ENCODE measurements at places on chromosomes 1 and 21.
A peak's percentile ranks its signal among the peaks of the same experiment; 100 is the strongest.

DNA sequence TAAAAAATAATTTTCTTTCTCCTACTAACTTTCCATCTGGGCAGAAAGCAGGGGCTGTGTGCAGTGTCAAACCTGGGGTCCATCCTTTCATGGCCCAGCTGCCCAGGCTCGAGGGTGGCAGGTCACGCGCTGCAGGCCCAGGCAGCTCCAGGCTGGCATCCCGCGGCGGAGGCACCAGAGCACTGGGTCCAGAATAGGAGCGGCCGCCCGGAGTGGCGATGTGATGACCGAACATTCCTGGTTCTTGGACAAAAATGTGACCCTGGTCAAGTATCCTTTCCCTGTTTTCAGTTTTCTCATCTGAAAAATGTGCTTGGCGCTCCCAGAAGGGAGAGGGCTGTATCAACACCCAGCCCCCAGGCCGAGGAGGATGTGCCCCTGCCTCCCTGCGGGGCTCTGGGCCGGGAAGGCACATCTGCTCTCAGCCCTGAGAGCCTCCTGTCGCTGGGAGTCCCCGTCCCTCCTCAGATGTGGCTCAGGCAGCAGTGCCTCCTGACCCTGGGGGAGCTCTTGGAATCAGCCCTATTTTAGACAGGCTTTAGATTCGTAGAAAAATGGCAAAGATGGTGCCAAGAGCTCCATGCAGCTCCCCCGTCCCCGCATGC lies 29.3 kb downstream of the SLX9 start:
- no peak for DNase-seq

- DNase-seq: no peak
Measured at GRCh38 chr1:11354893-11355553, 82.0 kb downstream of the UBIAD1 start.

DNA sequence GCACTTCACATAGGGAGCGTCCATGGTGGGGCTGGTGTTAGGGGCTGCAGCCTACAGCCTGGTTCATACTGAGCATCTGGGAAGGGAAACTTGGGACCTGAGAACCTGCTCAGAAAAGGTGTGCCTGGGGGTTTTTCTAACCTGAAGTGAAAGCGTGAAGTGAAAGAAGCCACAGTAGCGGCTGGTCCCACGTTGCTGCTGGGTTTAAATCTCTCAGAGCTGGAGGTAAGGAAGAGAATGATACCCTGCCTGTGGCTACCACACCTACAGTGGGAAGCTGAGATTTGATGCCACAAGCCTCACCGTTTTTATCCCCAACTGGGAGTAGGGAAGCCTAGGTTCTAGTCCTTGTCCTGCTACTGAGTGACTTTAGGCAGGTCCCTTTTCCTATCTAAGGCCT lies 21.0 kb upstream of the FUCA1 start:
- DNase-seq: no peak

DNA sequence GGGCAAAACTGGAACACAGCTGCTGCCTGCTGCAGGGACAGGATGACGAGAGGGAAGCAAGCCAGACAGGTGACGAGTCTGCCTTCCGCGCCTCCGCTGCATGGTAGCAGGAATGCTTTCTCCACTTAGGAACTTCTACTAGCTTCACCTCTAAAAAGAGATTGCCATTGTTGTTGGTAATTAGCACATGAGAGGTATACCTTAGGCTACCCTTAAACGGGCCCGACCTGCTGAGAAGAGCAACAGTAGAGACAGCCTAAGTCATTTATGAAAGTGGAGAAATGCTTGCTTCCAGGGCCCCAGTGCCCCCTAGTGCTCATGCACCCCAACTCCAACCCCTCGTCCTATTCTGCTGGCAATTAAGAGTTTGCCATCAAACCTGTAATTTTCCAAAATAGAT lies 96.9 kb upstream of the AKT3 start:
- DNase-seq: peak; percentile 42

DNA sequence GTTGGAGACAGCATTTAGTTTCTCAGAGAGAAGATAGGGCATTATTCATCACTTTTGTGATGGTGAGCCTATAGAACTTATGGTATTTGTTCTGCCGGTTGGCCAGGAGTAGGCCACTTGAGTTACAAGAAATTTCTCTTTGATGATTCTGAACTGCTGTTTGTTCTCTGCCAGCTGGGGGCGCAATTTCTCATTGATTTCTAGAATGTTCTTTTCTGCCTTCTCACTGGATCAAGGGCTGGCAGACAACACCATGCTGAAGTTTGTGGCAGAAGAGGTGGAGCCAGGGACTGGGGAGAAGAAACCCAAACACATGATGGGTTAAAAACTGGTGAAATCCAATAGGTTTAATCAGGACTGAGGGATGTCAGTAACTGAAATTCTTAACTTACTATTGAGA lies 360.6 kb downstream of the FAM72C start:
- no peak for DNase-seq

DNA sequence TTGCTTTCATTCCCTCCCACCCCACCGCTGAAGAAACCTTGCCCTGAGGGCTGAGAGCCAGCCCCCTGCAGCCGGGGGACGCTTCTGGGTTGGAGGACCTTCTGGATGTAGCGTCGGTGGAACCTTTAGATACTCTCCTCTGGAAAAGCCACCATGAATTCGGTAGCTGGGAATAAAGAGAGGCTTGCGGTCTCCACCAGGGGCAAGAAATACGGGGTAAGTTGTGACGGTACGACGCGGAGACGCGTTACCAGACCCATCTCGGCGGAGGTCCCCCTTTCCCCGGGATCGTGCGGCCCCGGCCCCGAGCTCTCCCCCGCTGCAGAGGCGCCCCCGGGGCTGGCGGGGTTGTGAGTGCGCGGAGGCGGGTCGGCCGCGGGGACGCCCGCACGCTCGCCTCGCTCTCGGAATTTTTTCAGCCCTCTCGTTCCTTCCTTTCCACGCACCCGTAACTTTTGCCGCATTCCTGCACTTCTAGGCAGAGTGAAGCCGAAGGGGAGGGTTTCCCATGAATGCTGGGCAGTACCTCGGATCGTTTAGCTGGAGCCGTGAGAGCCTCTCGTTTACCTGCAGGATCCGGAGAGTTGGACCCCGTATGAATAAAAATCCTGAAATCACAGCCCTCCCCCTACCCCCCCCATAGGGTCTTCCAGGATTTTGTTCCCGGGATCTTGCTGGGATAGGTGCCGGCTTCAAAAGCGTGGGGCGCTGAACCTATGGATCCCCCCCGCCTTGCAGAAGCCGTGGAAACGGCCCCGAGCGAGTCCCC lies 671 bp downstream of the KIF26B start:
- no peak for DNase-seq

DNA sequence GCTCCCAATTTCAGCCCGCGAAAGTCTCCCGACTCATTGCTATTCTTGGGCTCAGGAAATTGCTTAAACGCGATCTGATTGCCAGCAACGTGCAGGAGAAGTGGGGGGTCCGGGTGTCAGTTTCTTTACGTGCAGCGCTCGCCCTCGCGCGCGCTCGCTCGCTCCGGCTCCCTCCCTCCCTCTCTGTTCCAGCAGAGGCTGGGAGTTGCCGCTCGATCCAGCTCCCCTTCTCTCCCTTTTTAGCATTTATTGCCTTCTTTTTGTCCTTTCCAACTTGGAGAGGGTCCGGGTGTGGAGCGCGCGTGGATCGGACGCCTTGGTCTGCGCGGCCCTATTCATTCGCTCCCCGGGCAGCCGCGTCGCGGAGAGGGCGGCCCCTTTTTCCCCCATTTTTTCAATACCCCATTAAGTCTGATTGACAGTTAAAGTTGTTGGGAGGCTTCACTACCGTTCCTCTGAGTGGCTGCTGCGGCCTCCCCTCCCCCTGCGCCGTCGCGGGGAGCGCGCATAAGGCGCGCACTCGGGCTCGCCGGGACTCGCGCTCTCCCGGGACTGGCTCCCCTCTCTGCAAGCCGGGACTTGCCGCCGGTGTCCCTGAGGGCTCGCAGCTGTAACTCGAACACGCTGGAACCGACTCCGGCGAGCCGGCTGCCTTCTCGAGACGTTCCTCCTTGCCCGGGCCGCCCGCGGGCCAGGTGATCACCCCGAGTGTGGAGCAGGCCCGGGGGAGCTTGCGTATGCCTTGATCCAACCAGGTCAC lies at the start of gene DHRS3:
Gene DHRS3, minus strand, starts transcription at position 310 of the 760 bp plus-strand sequence. CDS start 862 bp downstream, outside the sequence.
- peak; percentile 79 for DNase-seq

DNA sequence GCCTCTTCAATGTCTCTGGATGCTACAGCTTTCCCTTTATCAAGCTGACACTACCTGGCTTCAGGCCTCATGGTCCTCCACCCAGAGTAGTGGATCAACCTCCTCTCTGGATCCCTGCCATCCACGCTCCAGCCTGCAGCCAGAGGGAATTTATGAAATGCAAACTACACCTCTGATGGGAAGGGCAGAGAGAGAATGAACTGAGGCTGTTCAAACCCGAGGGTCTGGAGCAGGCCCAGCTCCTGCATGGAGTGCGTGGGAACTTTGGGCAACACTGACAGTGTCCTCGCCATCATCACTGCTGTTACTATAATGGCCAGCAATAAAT lies 157.8 kb downstream of the TRABD2B start:
- DNase-seq: no peak

- DNase-seq: no peak
Measured at GRCh38 chr1:239723776-239724367, 337.5 kb downstream of the CHRM3 start.

GRCh38 chr1:45530632-45531135 lies 9.0 kb upstream of the PRDX1 start:
- no peak for DNase-seq

GRCh38 chr1:14668538-14668937 lies 70.1 kb downstream of the KAZN start:
- no peak for DNase-seq

- DNase-seq: no peak
Measured at GRCh38 chr21:42784896-42785451, 94.4 kb downstream of the WDR4 start.

GRCh38 chr1:18480315-18481189 lies at the start of gene KLHDC7A:
Gene KLHDC7A (plus strand): TSS chr1:18480930. CDS start chr1:18480982, 52 bp downstream.
- DNase-seq: no peak

GRCh38 chr1:247681288-247681897 lies 1.9 kb upstream of the OR13G1 start:
- peak; percentile 21 for DNase-seq

- DNase-seq: no peak
Measured at GRCh38 chr1:85078903-85079302, 30.6 kb upstream of the MCOLN3 start.
